ENCODE measurements at places on chromosomes 1 and 21.

DNA sequence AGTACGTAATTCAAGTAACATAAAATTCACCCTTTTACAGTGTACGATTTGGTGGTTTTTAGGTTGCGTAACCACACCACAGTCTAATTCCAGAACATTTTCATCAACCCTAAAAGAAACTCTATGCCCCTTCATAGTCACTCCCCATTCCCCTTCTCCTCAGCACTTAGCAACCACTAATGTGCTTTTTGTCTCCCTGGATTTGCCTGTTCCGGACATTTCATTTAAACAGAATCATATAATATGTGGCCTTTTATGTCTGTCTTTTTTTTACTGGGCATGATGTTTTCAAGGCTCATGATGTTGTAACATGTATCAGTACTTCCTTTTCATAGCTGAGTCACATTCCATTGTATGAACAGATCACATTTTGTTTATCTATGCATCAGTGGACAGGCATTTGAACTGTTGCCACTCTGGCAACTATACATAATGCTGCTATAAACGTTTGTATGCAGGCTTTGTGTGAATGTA, 20.8 kb downstream of the OBSCN start:
- DNase-seq, result no peak

- DNase-seq, result no peak
These were observed 50.8 kb upstream of the BOLA1 start for GRCh38 chr1:149848340-149849110.

DNA sequence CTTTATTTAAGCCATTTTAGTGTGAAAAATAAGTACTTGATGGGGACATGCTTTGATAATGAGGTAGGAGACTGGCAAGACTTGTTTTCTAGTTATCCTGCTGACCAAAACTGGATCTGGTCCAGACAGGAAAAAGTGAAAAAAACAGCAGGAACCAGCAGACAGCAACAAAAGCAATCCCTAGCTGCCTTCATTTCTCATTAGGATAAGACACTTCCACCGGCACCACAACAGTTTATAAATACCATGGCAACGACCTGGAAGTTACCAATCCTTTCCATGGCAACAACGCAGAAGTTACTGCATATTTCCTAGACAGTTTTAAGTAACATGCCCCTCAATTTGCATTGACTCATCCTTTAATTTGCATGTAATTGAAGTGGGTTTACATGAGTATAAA, 993.8 kb upstream of the NCAM2 start:
- no peak for DNase-seq

- DNase-seq, result no peak
These were observed 29.9 kb downstream of the MAST2 start for GRCh38 chr1:45833361-45833760.

GRCh38 chr1:7501084-7501491, 270.0 kb upstream of the VAMP3 start:
- no peak for DNase-seq

DNA sequence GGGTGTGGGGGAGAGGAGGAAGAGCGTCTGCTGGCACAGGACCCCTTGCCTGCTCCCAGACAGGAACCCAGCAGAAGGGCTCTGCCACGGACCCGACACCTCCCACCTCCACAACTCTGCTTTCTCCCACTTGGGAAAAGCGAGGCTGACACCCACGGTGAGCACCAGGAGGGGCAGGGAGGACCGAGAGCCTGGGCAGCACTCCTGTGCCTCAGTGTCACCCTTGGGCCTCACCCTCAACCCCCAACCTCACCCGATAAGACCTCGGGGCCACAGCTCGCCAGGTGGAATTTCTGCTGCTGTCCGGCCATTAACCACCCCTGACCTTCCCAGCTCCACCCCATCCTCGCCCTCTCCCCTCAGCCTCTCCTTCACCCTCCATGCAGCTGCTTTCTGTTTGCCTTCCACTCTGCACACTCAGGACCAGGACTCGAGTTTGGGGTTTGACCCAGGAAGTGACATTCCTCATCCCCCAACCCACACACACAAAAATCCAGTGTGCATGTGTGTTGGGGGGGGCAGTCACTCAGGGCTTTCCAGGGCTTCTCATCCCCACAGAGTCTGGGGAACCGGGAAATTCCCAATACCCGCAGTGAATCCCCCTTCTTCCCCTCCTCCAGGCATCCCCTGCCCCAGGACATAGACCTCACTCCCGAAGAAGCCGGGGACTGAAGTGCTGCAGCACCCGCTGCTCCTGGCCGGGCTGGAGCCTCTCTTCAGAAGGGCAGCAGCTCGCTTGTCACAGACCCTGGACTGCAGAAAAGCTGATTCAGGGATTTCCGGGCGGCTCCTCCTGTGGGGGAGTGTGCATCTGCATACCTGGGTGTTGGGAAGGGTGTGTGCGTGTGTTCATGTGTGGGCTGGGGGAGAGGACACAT, 65.8 kb downstream of the SYT2 start:
- no peak for DNase-seq

GRCh38 chr1:21084111-21084810, 92.4 kb downstream of the EIF4G3 start:
- DNase-seq, result no peak

DNA sequence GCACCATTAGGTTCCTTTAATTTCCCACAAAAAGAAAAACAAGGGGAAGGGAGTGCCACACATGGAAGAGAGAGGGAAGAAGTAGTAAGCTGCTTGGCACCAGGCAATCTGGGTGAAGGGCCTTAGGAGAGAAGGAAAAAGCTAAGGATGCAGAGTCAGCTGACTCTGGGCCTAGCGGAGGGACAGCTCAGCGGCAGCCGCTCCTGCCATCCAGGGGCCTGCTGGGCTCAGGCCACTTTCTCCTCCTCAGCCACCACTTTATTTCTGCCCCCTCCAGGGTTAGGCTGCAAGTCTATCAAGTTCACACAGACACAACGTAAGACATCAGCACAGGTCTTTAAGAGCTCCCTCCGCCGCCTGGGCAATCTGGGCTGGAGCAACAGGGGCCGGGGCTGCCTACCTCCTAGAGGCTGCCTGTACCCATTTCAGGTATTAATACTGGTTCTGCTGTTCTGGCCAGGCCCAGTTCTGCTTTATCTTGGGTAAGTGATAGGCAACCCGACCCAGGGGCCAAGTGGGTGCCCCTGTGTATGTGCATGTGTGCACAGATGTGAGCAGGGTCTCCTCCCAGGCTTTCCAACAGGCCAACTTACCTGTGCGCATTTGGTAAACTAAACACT, 53.6 kb downstream of the SLC45A1 start:
- no peak for DNase-seq

GRCh38 chr1:21818656-21819055, 6.6 kb downstream of the LDLRAD2 start:
- peak; percentile 10 for DNase-seq

DNA sequence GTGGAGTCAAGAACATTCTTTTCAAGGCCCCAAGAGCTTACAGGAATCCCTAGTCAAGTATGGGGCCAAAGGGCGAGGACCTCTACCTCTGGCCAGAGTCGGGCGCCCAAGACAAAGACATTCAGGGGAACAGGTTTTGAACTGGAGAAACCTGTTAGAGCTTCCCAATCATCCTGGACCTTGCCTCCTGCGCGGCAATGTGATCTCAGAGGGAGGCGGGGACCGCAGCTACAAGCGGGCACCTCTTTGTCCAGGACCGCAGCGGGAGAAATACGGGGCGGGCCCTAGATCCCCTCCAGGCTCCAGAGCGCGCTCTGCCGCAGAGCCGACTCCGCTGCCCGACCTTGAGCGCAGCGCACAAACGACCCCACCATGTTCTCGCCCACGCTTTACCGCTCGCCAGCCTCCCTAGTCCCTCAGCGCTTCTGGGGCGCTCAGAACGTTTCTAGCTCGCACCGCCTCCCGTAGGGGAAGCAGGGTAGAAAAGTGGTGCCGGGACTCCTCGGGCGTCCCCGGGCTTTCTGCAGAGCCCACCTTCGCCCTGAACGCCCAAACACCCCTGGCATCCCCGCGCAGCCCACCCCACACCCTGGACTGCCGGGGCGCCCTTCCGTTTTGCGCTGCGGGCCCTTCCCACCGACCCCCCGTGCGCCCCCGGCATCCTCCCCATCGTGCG, 28.1 kb downstream of the RABIF start:
- DNase-seq, result no peak

GRCh38 chr1:110004583-110004982, 20.0 kb downstream of the AHCYL1 start:
- no peak for DNase-seq

DNA sequence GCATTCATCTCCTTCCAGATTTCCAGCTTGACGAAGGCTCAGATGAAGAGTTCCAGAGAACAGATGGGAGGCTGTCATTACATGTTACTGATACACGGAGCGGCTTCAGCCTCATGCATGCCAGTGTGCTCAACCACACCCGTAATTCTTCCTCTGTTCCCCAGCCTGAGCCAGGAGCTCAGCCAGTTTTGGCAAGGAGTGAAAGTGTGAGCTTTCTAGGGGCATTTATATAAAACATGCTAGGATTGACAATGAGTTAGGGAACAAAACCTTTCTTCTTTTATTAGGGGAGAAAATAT, 290.4 kb upstream of the PLXNA2 start:
- DNase-seq, result no peak

GRCh38 chr21:46459356-46460112, 843 bp downstream of the DIP2A start:
- no peak for DNase-seq

DNA sequence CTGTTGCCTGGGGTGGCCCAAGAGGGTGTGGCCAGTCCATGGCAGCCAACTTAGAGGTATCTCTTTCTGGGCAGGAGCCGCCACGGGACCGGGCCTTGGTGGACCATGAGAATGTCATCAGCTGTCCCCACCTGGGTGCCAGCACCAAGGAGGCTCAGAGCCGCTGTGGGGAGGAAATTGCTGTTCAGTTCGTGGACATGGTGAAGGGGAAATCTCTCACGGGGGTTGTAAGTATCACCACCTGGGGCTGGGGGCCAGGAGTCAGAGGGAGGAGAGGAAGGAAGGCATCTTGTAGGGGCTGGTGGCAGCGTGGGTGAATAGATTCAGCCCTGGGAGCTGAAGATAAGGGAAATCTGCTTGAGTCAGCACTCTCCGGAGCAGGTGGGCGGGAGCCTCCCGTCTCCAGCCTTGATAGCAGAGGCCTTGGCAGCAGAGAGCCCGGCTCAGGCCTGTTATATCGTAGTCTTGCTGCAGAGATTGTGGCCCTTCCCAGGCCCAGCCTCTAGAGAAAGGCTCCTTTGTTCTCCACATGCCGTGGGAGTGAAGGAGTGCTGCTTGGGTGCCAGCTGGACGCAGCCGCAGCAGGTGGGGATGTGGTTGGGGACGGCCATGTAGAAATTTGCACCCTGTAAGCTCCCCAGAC, 25.4 kb downstream of the PHGDH start:
- no peak for DNase-seq

DNA sequence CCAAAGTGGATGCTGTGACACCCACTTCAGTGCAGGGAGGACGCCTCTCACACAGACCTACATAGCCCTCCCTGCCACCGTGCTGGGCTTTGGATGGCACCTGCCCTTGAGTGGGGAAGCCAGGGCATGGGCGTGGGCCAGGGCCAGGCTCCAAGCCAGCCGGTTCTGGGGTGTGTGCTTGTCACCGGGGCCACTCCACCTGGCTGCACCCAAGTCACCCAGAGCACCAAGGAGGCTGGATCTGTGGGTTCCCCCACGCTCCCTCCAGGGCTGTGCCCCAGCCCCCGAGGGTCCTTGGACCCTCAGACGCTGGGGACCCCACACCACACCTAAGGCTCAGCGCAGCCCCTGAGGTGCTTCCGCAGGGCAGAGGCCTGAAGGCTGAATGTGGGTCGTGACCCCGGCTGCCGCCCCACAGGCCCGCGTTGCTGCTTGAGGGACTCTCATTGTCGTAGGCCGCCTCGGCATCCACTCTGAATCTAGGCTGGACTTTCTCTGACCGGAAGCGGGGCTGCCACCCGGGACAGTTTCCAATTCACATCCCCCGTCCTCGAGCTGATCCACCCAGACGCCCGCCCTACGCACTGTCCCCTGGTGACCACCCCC, 1.5 kb downstream of the MXRA8 start:
- DNase-seq, result no peak

- DNase-seq, result no peak
These were observed 40.7 kb upstream of the PRKACB start for GRCh38 chr1:84103197-84103992.

DNA sequence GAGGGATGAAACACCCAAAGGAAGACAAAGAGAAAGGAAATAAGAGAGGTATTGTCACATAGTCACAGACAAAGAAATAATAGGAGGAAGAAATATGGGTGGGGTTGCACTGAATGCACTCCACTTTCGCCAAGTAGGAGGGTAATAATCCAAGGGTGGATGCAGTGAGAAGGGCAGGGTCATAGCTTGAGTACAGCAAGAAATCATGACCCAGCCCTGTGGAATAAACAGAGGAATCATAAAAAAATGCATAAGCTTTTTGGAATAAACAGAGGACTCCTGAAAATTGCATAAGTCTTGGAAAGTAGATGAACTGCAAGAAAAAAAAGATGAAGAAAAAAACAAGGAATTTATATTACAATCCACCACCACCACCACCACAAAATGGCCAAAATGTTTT, 53.1 kb upstream of the CD55 start:
- DNase-seq, result no peak

DNA sequence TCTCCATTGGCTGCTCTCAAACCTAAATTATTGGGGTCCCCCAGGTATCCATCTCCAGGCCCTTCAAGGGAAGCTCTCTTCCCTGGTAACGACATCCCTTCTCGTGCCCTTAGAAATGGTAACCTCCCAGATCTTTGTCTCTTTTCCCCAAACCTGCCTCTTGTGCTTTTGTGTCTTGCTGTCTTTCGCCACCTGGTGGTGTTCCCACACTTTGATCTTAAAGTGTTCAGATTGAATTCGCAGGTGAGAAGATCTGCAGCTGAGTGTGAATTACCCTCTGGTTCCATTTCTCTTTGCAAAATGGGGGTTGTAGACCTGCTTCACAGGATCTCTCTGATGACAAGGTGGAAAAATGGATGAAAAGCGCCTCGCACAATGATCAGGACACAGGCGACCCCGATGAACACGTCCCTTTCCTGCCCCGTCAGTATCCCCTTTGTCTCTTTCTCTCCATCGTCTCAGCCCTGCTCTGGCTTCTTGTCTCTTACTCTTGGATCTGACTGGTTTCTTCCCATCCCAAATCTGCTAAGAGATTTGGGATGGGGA, 53.1 kb downstream of the DOP1B start:
- no peak for DNase-seq

- no peak for DNase-seq
These were observed 5.8 kb upstream of the KANK4 start for GRCh38 chr1:62325081-62325480.

DNA sequence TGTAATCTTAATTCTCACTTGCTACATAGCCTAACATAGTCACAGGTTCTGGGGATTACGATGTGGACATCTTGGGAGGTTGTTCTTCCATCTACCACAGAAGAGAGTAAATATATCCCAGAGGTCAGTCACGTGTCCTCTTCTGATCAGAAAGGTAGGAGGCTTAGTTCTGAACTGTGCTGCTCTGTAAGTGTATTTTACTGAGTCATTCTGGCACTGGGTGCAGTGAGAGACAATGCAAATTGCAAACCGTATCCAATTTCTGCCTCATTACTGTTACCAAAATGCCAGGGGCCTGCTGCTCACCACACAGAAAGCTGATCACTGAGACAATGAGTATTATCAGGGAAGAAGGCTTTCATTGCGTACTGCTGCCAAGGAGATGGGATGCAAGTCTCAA, 104.0 kb downstream of the GABPA start:
- no peak for DNase-seq

- DNase-seq, result no peak
These were observed 97.9 kb upstream of the EXO1 start for GRCh38 chr1:241749945-241750695.

Data from activated CD4-positive, alpha-beta T cell treated with anti-CD3 and anti-CD28 coated beads for 24 hours (primary cell).